ENCODE measurements at places on chromosomes 16 and 17. TPM values are rescaled to one million over a fixed set of nuclear protein-coding genes. Genes with fewer than 3 reads are reported as not detected.

- no peak overlapping the region for H3K27ac ChIP-seq
- no peak overlapping the region for H3K4me3 ChIP-seq
- no peaks in the 10 kb centered on the region for H3K27me3 ChIP-seq
- H3K4me1 ChIP-seq, result no peaks in the 10 kb centered on the region
These were observed 157.1 kb downstream of the KATNIP start for GRCh38 chr16:27706866-27707685.

GRCh38 chr17:30956764-30957374 is 14.0 kb upstream of the RNF135 start:
- no peaks in the 10 kb centered on the region for H3K36me3 ChIP-seq
- H3K4me1 ChIP-seq, result peaks cover 14% of the 10 kb centered on the region
- H3K27me3 ChIP-seq, result no peaks in the 10 kb centered on the region
- no peak for DNase-seq
- H3K27ac ChIP-seq, result no peak overlapping the region
- H3K4me3 ChIP-seq, result no peak overlapping the region

Gene CACNG5
- total RNA-seq, result not detected

GRCh38 chr16:19997264-19997663 is 76.4 kb downstream of the GPR139 start:
- H3K27me3 ChIP-seq, result peaks cover 2% of the 10 kb centered on the region
- no peak for DNase-seq
- H3K27ac ChIP-seq, result no peak overlapping the region
- no peak overlapping the region for H3K4me3 ChIP-seq
- no peaks in the 10 kb centered on the region for H3K36me3 ChIP-seq

GRCh38 chr16:1456951-1457350 is 12.6 kb upstream of the CCDC154 start:
- H3K27ac ChIP-seq, result no peak overlapping the region
- DNase-seq, result no peak
- H3K4me1 ChIP-seq, result no peaks in the 10 kb centered on the region
- H3K4me3 ChIP-seq, result no peak overlapping the region

GRCh38 chr17:21165922-21166594 is 39.3 kb downstream of the DHRS7B start:
- no peak overlapping the region for H3K27ac ChIP-seq
- H3K36me3 ChIP-seq, result no peaks in the 10 kb centered on the region
- H3K4me3 ChIP-seq, result no peak overlapping the region
- peaks cover 24% of the 10 kb centered on the region for H3K4me1 ChIP-seq
- no peak for DNase-seq

- H3K36me3 ChIP-seq, result peaks cover 2% of the 10 kb centered on the region
- H3K27ac ChIP-seq, result no peak overlapping the region
- no peak overlapping the region for H3K4me3 ChIP-seq
- no peaks in the 10 kb centered on the region for H3K4me1 ChIP-seq
- DNase-seq, result no peak
These were observed 16.5 kb downstream of the CNTNAP1 start for GRCh38 chr17:42698736-42699414.

Gene DGKE
- 3.2 TPM for total RNA-seq

- peaks cover 26% of the 10 kb centered on the region for H3K27me3 ChIP-seq
- no peaks in the 10 kb centered on the region for H3K36me3 ChIP-seq
- no peak overlapping the region for H3K4me3 ChIP-seq
These were observed 14.6 kb downstream of the ALOX12B start for GRCh38 chr17:8072729-8073461.
